ENCODE measurements at places on chromosomes 4 and X.

DNA sequence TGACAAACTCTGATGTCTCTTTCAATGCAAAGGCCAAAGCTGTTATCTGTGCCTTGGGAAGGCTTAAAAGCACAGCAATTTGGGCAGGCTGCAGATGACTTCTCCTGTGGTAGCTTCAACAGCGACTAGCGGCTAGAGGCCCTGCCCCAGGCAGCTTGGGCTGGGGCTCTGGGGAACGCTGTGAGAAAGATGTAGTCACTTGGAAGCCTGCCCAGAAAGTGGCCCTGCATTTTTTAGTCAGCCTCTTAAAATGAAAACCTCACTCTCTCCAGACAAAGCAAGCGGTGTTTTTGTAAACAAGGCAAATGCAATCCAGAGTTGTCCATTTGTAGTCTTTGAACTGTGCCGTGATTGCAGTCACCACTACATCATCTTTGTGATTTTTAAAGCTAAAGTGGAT, 27.5 kb downstream of the PCYT1B start:
- no peak for DNase-seq

DNA sequence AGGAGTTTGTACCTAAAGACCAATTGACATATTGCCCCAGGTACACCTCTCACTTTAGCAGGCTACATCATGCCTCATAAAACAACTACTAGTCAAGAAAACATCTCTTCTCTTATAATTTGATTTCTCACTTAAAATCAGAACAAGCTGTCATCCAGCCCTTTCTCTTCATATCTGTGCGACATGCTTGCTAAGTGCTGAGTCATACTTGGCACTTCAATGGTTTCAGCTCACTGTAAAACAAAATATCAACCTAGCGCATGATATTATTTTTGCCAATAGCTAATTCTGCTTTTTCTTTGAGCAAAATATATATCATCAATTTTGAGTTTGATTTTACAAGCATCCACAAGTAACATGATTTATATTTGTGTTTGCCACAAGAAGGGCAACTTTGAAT, 27.9 kb upstream of the FUNDC1 start:
- DNase-seq: peak; percentile 44

- no peak for DNase-seq
These were observed 555.6 kb downstream of the PPARGC1A start for GRCh38 chr4:23333946-23334878.

GRCh38 chrX:10199212-10199611, 42.4 kb downstream of the CLCN4 start:
- DNase-seq: peak; percentile 58

- DNase-seq: peak; percentile 88
These were observed 5.7 kb upstream of the SORCS2 start for GRCh38 chr4:7186516-7187167.

DNA sequence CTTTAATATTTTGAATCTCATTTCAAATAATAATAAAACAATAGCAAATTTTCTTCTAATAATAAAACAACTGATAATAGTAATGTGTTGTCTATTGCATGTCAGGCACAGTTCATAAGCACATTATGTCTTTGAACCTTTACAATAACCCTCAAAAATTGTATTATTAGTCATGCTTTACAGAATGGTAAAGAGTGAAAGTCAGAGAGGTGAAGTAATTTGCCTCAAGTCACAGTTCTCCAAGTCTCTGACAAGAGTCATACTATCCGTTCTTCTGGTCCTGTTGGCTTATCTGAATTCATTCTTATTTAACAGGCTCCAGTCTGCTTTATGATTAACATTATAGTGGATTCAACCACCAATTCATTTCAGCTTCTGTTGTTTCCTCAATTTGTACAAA, 313.0 kb downstream of the AFF2 start:
- no peak for DNase-seq

GRCh38 chrX:53224860-53225797, at the start of gene KDM5C:
TSS of gene KDM5C (minus strand) at chrX:53225207. CDS start at chrX:53224889, 318 bp downstream.
- DNase-seq: peak; percentile 97
